ENCODE measurements at places on chromosomes 1 and 21.

- no peak for DNase-seq
These were observed 31.0 kb downstream of the IL12RB2 start for GRCh38 chr1:67338642-67339041.

DNA sequence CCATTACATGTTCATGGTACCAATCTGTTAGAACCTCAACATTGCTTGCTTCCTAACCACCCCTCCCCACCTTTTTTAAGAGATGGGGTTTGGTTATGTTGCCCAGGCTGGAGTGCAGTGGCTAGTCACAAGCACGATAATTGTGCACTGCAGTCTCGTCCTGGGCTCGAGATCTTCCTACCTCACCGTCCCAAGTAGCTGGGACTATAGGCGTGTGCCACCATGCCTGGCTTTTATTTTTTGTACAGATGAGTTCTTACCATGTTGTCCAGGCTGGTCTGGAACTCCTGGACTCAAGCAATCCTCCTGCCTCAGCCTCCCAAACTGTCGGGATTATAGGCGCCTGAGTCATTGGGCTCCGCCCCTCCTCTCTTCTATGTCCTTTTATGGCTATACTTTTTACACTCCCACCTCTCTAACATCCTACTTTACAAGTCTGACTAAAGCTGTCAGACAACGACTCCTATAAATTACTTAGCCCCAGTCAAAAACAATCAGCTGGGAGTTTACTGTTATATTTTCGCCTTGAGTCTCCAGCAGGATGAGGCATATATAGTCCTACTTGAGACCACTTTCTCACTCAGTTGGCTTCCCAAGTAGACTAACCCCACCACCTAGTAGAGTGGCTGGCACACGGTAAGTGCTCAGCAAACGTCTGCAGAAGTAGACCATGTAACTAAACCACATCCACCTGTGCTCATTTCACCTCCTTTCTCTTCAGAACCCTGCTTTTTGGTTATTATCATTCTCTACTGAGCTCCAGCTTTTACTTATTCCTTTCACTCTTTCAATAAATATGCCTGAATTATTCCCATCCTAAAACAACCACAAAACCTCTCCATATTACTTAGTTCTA, 13.8 kb downstream of the ENSA start:
- no peak for DNase-seq

DNA sequence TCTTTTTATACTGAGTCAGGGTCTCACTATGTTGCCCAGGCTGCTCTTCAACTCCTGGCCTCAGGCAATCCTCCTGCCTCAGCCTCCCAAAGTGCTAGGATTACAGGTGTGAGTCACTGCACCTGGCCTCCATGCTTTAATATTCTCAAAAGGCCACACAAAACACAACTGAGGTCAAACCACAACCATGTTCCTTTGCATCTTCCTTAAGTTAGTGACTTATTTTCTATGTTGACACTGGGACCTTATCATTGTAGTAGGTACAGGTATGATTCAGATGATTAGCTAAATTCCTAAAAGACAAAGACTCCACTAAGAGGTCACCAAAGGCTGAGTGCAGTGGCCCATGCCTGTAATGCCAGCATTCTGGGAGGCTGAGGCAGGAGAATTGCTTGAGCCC, 131.9 kb upstream of the ATP1B1 start:
- DNase-seq = no peak

- no peak for DNase-seq
These were observed 5.0 kb downstream of the TOR1AIP2 start for GRCh38 chr1:179872558-179872957.

DNA sequence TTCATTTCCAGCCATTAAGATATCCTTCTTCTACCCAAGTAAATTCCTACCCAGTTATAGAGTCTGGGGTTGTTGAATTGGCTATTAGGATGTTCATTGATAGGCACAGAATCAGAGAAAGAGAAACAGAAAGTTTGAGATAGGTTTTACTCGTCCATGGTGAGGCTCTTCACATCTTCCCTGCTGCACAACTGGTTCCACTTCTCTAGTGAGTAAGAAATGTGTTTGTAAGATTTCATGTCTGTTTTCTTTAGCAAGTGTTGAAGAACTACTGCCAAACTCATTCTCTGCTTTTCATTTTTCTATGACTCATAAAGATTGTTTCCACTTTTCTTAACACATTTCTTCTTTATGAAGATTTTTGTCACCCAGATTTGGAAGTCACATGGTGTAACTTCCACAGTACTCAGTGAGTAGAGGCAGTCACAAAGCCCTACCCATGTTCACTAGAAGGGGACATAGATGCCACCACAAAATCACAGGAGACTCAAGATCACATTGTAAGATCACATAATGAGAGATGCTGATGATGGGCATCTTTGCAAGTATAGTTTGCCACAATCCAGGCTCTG, 152.3 kb downstream of the SNX7 start:
- no peak for DNase-seq

DNA sequence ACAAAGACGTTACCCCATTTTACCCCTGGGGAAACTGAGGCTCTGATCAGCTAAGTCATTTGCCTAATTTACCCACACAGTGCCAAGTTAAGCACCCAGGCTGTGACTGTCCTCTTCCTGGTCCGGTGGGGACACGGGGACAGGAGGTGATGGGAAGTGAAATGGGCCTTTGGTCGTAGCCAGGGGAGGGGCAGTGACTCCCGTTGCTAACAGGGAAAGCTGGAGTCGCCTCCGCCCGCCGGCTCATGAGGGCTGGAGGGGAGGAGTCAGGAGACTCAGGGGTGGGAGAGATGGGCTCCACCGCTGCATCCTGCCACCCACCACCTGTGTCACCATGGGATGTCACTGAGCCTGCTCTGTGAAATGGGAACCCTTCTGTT, 139.3 kb downstream of the PGBD5 start:
- DNase-seq = no peak

GRCh38 chr21:45010096-45010495, 64.3 kb upstream of the ADARB1 start:
- peak; percentile 42 for DNase-seq

DNA sequence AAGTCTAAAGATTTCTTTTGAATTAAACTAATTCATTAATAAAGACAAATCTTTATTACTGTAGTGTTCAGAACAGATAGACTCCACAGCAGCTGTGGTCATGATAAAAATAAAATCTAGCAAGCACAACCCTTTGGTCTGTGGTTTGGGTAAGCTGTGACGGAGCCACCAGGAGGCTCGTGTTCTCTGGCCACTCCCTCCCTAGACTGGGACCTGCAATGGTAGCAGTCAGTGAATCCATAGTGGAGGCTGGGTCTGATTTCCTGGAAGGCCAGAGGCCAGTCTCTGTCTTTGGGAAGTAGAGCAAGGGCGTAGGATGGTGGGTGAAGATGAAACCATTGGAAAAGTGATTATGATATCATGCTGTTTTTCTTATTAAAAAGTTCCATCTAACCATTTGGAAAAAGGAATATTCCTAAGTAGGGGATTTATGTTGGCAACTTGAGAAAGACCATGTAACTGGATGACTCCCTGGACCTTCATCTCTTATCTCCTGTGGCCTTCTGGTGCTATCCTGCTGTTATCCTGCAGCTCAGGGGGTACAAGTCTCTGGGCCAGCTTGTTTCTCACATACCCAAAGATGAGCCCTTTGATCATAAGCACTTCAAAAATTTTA, 39.0 kb downstream of the TENT5C start:
- DNase-seq = no peak

DNA sequence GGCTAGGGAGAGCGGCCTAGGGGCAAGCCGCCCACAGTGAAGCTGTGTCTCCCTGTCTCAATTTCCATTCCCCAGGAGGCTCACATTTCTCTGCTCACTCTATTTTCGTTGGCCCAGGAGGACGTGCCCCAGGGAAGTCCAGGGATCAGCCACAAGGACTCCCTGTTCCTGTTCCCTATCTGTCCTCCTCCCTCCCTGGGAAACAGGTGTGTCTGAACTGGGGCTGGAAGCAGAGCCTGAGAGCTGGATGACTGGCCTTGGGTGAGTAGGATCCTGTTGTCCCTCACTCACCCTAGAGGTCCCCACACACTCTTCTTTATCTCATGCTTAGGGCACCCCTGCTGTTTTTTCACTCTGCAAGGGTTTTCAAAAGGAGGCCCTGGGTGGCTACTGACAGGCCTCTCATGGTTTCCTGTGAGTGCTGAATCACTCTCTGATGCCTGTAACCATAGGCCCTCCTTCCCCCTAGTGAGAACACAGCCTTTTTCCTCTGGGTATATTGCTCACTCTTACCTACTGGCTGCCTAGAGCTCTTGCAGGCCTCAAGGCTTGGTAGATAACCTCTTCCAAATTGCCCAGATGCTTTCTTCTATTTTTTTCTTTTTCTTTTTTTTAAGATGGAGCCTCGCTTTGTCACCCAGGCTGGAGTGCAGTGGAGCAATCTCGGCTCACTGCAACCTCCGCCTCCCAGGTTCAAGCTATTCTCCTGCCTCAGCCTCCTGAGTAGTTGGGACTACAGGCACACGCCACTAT, 3.3 kb upstream of the UTP11 start:
- no peak for DNase-seq

DNA sequence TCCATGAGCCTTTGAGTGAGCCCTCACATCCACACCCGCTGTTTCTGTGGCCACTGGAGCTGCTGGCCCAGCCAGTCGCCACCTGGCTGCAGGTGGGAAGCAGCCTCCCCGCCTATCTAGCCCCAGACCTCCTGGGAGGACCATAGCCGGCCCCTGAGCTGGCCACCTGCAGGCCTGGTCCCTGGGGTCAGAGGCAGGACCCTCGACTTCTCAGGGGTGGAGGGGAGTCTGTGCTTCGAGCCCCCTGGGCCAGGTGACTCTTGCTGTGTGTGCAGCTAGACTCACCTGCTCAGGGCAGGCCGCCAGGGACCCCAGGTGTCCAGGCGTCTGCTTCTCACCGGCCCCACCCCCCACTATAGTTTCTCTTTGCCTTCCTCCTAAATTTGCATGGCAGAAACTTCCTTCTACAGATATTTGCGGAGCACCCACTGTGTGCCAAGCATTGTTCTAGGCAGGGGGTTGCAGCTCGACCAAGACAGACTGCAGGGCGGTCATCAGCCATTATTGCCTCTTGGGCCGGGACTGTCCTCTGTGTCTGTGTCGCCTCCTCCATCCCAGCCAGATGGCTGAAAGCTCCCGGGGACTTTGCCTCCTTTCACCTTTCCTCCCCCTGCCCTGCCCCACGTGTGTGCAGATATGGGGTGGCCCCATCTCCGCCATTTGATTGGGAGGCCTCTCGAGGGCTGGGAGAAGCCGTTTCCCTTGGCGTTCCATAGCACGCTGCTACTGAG, 27.3 kb downstream of the SPSB1 start:
- no peak for DNase-seq

DNA sequence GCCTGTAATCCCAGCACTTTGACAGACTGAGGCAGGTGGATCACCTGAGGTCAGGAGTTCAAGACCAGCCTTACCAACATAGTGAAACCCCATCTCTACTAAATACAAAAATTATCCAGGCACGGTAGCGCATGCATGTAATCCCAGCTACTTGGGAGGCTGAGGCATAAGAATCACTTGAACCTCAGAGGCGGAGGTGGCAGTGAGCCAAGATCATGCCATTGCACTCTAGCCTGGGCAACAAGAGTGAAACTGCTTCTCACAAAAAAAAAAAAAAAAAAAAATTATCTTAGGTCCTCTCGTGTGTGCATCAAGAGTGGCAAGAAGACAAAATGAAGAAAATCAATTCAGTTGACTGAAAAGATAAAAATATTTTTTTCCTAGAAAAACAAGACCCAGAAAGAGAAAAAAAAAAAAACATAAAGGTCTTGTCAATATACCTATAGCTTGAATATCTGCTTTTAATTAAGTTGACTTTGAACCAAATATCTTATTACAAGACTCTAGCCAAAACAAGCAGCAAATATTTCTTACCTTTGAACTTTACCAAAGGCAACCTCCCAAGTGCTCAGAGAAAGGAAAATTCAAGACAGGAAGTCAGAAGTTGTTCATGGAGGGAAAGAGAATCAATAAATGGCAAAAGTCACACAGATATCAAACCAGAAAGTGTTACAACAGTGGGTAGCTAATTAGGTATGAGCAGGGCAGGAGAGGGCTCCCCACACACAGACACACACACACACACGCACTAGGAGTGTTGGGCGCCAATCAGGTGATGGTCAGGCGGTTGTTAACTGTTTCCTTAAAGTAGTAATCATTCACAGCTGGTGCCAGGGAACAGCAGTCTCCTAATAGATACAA, 29.6 kb downstream of the ITLN2 start:
- DNase-seq = no peak

DNA sequence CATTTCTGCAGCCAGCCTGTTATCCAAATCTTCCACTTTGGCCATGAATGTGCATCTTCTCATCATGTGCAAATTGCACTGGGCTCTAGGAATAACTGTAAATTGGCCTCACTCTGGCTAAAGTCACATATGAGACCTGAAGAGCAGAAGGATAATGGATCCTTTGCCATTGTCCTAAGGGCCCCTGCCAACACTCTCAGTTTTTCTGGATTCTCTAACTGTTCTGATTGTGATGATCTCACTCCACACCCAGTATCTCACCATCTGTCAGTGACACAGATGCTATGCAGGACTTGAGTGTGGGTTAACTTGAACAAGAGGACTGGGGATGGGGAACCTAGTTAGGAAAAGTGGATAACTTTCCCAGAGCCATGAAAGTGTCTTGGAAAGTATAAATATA, 8.5 kb upstream of the FYB2 start:
- no peak for DNase-seq

DNA sequence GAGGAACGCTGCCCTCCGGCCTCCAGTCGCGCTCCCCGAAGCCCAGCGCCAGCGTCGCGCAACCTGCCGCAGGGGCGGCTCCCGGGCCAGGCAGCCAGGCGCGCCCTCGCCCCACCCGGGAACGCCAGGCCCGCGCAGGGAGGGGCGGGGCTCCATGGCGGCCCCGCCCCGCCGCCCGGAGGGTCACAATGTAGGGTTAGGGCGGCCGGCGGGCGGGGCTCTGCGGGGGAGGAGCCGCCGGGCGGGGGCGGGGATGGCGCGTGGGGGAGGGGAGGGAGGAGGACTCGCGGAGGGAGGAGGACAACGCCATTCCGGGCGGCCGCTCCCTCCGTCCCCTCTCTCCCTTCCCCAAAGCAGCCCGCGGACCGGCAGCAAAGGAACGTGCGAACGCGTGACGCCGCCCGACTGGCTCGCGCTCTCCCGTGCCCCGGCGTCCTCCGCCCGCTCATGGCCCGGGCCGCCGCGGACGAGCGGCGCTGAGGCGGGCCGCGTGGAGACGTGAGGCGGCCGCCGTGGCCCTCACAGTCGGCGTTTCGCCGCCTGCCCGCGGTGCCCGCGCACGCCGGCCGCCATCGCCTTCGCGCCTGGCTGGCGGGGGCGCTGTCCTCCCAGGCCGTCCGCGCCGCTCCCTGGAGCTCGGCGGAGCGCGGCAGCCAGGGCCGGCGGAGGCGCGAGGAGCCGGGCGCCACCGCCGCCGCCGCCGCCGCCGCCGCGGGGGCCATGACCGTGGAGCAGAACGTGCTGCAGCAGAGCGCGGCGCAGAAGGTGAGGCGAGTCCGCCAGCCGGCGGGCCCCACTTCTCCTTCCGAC, at the start of gene USP25:
Gene USP25, plus strand, starts transcription at position 309 of the 810 bp plus-strand sequence. Its CDS starts 412 bp downstream, at position 721.
- peak; percentile 90 for DNase-seq

- DNase-seq = no peak
These were observed 1227.3 kb downstream of the PLA2G4A start for GRCh38 chr1:188056011-188056410.

All from RWPE1 (cell line).